ENCODE measurements at places on chromosomes 2 and 18.

DNA sequence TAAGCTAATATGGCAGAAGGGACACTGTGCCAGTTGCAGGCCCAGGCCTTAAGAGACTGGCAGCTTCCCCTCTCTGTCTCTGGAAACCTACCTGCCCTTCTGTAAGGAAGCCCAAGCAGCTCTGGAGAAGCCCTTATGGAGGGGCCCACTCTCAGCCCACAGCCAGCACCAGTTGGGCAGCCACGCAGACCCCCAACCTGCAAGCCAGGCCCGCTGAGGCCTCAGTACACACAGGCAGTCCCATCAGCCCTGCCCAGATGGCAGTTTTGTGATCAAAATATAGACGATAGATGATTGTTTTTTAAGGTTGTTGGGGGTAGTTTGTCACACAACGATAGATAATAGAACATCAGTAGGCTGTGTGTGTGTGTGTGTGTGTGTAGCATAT lies 36.8 kb upstream of the ALPP start:
- DNase-seq = no peak

DNA sequence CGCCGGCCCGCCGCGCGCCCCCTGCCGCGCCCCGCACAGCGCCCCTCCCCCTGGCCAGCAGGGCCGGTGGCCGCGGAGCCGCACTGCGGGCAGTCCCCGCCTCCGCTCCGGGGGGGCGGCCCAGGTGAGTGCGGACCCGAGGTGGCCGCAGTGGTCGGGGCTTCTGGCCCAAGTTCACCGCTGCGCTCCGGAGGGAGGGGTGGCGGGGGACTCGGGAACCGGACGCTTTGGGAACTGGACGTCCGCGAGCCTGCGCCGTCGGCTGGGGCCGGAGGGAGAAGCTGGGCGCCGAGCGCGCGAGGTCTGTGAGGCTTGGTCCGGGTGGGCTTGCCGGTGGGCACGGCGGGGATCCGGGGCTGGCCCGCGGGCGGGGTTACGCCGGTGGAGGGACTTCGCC lies 591 bp upstream of the LDLRAD4 start:
- DNase-seq = no peak

DNA sequence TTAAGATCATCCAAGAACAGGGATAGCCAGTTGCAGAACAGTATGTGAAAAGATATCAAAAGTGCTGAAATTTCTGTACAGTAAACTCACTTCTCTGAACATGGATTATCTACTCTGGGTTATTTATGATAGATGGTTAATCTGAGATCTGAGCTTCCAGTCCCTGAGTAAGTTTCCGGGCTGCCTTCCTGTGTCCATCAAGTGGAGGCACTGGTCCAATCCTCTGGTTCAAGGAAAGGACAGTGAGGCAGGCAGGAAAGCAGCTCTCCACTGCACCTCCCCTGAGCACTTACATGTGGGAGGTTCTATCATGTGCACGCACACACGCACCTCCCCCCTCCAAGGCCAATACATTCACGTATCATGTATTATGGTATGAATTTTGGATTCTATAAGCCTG lies 32.5 kb downstream of the GPR45 start:
- DNase-seq = no peak

- no peak for DNase-seq
Measured at GRCh38 chr2:227829337-227829736, 15.7 kb downstream of the CCL20 start.

- DNase-seq = no peak
Measured at GRCh38 chr18:3593381-3593903, 143.5 kb downstream of the TGIF1 start.

DNA sequence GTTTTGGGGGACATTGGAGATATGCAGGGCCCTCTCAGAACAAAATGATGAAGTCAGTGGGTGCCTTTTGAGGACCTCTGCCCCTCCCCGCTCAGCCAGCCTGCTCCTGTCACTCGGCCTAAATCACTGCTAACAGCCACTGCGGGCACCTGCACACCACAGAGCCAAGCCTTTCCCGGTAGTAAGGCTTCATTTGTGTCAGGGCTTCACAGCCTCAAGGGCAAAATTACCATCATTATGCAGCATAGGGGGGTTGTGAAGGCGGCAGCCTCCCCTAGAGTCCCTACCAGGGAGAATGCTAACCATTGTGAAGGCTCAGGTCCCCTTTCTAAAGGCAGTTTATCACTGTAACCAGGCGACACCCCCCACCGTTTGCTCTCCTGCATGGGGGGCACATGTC lies 519.8 kb upstream of the MYT1L start:
- no peak for DNase-seq

GRCh38 chr2:85949280-85949679 lies 60.5 kb upstream of the ST3GAL5 start:
- no peak for DNase-seq

- DNase-seq = peak; percentile 42
Measured at GRCh38 chr2:189096769-189097447, 82.7 kb downstream of the COL5A2 start.

- DNase-seq = no peak
Measured at GRCh38 chr2:47457268-47457667, 54.3 kb downstream of the MSH2 start.

DNA sequence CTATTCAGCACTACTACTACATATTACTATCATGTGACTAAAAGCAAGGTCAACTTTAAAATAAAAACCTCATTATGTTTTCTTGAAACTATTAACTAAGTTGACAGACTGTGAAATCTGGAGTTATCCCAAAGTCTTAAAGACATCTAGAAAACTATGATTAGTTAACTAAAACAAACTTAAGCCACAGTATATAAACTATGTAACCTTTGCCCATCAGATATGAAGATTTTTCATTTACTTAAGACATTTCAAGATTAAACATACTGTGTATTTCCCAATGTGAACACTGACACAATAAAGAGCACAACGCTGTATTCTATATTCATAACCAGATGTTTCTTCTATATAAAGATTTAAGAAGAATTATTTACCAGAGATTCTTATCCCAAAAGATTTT lies 33.5 kb upstream of the CACNB4 start:
- no peak for DNase-seq

DNA sequence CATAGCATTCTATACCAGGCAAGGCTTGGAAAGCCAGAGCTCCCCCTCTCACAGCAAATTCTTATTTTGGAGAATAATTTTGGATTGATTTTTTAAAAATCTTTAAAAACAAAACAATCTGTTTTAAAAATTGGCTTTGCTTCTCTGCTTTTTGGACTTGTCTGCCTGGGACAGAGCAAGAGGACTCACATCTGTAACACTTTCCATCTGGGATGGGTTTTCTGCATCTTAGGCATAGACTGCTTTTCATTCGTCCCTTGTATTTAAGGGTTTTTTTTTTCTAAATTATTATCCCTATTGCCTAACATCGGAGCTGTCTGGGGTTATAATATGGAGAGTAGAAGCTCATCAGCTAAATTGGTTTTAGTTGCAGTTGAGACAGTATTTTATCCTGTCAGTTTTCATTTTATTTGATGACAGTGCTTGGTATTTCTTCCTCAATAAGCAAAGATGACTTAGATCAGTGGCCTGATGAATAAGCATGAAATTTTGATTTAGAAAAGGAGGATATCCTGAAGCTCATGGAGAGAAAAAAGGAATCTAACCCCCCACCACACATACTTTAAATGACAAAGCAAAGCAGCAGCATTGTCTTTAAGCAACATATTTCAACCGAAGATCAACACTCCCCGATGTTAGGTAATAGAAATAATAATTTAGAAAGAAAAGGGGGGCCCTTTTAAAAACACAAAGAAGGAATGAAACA lies 2.3 kb upstream of the FZD7 start:
- no peak for DNase-seq

- DNase-seq = no peak
Measured at GRCh38 chr2:147150241-147150635, 694.6 kb upstream of the ACVR2A start.

DNA sequence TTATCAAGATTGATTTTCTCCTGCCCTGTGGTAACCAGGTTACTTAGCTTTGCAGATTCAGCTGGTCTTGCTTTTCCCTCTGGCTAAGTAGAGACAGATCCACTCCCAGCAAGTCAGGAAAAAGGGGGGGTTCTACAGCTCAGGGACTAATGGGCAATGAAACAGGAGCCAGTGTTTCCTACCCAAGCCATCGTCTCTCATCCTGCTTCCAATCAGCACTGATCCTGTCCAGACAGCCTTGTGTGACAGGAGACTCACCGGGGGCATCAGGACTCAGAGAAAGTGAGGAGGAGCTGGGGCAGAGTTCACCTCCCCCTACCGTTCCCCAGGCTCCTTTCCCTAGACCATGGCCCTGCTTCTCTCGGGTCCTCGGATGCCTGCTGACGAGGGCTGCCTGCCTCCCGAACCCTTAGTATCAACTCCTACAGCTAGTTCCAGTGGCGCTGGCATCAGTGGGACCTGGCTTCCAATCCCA lies 307.6 kb downstream of the ALK start:
- DNase-seq = no peak

- DNase-seq = no peak
Measured at GRCh38 chr2:189791338-189792042, 7.2 kb downstream of the PMS1 start.

DNA sequence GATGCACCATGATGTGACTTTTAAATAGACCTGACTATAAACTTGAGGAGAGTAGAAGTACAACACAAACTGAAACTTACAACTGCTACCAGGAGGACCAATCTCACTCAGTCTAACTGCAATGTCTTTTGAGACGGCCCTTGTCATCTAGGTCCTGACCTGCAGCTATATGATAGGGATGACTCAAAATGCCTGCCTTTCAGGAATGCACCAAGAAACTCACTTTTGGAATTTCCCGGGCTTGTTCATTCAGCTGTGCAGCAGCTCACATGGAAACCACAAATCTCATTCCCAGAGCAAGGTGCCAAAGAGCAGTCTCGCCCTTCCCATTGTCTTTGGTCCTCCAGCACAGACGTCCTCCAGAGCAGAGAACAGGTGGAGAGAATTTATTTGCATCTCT lies 113.7 kb downstream of the SPOPL start:
- DNase-seq = no peak

DNA sequence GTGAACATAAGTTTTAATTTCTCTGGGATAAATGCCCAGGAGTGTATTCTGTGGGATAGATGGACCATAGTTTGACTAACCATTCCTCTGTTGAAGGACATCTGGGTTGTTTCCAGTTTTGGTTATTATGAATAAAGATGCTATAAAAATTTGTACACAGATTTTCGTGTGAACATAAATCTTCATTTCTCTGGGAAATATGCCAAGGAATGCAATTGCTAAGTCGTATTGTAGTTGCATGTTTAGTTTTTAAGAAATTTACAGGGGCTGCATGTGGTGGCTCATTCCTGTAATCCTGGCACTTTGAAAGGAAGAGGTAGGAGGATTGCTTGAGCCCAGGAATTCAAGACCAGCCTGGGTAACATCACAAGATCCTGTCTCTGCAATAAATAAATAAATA lies 6.9 kb upstream of the SLC11A1 start:
- DNase-seq = peak; percentile 88

DNA sequence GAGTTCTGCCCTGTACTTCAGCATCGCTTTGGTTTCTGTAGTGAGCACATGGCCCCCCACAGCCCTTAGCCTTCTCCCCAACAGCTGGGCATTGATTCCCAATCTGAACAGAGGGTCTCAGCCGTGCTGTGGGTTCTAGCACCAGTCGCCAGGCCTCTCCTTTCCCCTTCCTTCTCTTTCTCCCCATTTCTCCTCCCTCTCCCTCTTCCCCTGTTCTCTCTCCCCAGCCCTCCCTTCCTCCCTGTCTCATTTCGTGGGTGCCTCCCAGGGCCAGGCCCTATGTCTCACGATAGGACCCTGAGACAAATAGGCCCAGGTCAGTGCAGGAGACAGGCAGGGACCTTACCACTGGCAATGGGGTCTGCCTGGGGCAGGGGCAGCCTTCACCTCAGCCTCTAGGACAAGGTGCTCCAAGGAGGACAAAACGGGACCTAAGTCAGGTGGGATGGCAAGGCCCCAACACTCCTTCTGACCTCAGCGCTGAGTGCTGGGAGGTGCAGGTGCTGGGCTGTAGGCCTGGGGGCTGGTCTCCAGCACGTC lies 143.4 kb upstream of the GPC1 start:
- no peak for DNase-seq

DNA sequence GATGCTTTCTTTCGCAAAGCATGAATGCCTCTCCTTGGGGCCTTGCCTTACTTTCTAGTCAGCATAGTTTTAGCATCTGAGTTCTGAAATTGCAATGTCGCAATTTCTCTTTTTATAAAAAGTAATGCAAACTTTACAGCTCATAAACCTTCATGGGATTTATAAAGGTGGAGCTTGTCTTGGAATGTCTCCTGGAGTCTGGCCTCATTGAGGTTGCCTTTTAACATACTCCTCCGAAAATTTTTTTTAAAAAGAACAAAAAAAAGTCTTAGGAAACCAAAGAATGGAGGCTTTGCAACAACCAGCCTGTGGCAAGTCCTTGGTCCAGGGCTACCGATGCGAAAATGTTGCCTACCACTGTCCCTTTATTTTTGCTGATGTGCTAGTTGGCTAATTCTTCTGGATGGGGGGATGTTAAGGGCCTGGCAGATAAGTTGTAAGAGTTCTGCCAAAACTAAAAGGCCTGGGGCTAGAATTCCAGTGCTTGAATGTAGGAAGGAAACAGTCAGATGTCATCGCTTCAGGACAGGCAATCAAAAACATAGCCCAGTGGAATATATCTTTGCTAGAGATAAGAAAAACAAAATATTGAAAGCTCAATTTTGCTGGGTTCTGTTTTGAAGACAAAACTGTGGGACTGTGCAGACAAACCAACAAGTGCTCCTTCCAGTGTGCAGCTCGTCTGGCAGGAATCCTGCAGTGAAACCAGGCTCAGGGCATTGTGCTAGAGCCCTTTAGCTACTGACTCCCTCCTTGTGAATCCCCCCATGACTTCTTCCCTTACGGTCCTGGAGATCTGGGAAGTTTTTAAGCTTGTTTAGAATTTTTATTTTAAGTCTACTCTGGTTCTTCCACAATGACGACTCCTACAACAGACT lies 213.0 kb downstream of the PIEZO2 start:
- DNase-seq = no peak

GRCh38 chr18:45724601-45725000 lies 620 bp downstream of the SLC14A1 start:
- DNase-seq = no peak

- DNase-seq = no peak
Measured at GRCh38 chr2:236246711-236247246, 17.4 kb downstream of the ASB18 start.

GRCh38 chr18:26438980-26439379 lies 109.4 kb downstream of the KCTD1 start:
- DNase-seq = no peak

DNA sequence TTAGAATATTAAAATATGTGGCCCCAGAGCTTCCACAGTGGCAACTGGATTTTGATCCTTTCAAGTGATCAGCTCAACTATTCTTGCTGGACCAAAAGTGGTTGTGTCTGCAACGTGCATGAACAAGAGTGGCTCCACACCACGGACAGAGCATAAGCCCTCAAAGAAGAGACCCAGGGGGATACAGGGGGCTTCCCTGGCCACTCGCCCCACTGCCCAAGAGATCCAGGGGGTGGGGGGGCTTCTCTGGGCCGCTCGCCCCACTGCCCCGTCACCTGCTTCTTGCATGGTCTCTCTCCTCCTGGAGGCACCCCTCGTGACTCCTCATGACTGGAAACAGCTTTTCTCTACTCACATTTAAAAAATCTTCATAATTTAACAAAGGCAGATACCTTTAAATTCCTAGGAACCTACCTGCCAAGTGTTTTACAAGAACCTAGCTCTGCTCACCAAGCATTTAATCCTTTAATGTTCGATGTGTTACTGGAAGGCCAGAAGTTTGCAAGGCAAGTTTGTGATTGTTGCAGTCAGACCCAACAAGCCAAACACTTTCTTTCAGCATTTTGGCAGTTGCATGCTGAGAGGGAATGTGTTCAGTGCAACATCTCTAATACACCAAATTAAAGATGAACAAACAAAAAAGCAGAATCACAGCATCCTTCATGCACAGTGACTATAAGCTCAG lies 174.3 kb downstream of the BCL2 start:
- DNase-seq = no peak

GRCh38 chr2:10597956-10598355 lies 91.8 kb downstream of the NOL10 start:
- DNase-seq = no peak

Measured in GM04504 (cell line).